ENCODE measurements at places on chromosomes 4 and X.

- DNase-seq = no peak
These were observed 11.3 kb upstream of the PCYT1B start for GRCh38 chrX:24658421-24658820.

- DNase-seq = no peak
These were observed 107.5 kb upstream of the ACSL4 start for GRCh38 chrX:109840585-109840984.

DNA sequence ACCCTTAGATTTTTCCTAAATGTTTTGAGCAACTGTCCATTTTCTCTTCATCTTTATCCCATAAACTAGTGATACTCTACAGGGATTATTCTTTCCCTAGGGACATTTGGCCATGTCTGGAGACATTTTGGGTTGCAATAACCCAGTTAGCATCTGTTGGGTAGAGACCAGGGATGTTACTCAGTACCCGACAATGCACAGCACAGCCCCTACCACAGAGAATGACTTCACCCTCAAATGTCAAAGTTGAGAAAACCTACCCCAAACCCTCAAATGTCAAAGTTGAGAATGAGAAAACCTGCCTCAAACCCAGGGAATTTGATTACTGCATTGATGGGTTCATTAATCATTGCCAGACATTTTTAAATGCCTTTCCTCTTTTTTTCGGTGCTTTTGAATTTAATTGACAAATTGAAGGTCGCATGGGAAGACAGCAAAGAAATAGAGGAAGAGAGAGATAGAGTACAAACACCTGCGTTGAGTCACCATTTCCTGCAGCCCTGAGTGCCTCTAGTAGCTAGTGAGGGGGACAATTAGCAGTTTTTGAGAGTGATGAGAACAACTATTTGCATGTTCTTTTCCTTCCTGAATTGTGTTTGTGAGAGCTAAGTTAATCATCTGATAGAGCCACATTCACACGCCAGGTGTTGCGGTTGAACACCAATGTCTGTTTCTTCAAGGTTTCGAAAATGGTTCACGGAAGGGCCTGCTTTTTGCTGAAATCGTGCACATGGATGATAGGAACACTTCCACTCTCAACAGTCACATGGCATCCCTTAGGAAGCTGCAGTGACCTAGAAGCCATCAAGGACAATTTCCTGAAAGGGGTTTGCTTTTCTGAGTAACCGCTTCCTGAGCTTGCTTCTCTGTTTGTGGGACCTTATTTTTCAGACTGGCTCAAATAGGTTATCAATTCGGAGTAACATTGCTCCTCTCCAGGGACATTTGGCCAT, 203.9 kb upstream of the VCX3A start:
- no peak for DNase-seq

DNA sequence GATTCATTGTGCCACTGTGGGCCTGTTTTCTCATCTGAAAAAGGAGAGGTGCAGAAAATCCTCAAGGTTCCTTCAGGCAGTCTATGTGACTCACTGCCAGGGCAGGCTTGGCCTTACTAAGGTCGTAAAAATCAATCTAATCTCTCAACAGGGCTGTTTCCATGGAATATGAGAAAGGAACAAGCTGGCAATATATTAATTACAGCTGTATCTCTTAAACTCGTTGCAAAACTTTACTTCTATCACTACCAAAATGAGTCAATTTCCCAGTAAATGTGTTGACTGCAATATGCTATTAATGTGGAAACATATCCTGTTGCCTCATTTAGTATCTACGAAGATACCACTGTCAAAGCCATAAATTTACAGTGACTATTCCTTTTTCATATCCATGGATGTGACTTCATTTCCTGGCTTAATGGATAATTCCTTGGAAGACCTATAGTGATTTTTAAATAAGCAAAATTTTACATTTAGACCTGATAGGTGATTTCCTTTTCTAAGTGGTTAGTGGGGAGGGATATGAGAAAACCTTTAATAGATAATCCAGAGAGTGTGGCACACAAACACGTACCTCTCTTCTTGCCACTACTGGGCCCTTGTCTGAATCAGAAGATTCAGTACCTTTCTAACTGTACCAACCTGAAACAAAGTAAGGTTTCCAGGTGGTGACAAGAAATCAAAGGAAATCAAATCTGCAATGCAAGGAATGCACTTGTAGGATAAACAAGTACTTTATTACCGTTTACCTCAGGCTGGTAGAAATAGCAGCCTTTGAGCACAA, 127.4 kb upstream of the FTHL17 start:
- DNase-seq = no peak

- DNase-seq = no peak
These were observed 191.5 kb downstream of the EDA start for GRCh38 chrX:69807400-69807799.

- no peak for DNase-seq
These were observed 125.1 kb upstream of the FRG1 start for GRCh38 chr4:189815404-189816192.

Measured in activated CD4-positive, CD25-positive, alpha-beta regulatory T cell treated with anti-CD3 and anti-CD28 coated beads, Interleukin-2, amount 50 U/mL, for 16 hours (primary cell).